Fibroblast of skin of left quadriceps (primary cell): ENCODE measurements at places on chromosomes 16 and 17.

DNA sequence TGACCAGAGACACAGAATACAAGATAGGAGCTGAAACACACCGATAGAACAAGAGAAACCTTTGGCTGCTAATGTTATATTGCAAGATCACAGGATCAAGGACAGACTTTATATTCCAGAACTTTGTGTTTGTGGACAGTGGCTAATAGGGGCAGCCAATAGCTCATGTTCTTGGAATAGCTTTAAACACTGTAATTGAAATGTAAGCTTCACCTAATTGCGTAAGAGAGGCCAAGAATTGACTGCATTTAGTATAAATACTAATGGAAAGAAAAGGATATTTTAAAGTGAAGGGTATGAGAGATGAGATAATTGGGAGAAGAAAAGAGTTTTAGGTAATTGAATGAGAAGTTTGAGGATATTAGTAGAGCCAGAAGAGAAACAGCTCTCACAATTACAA, 758.8 kb downstream of the CDH11 start:
- no peak for DNase-seq

- peak; percentile 75 for DNase-seq
Measured at GRCh38 chr16:970766-971581, at the start of gene LMF1. TSS of gene LMF1 (minus strand) at chr16:970984. CDS start at chr16:970980, 4 bp downstream.

GRCh38 chr16:65967376-65967775, 399.1 kb upstream of the CDH5 start:
- DNase-seq = peak; percentile 21

- no peak for DNase-seq
Measured at GRCh38 chr17:15284537-15284936, 19.4 kb upstream of the PMP22 start.

DNA sequence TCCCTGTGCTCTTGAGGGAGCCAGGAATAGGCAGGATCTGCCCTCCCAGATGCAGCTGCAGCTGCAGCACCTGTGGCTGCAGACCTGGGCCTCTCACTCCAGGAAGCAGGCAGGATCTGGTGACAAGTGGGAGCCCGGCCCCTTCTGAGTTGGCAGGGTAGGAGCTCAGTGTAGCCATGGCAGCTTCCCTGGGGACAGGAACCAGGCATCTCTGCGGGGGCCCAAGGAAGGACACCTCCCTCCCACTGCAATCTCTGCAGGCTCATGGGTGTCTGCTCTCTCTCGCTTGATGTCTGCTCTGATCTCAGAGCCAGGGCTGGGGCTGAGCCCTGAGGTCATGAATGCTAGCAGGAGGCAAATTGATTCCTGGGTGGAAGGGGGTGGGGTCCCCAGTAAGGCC, 592.5 kb upstream of the CA10 start:
- DNase-seq = no peak

- DNase-seq = no peak
Measured at GRCh38 chr17:7352503-7352889, 534 bp downstream of the KCTD11 start.

GRCh38 chr16:72355561-72355960, 183.6 kb upstream of the PMFBP1 start:
- peak; percentile 23 for DNase-seq

GRCh38 chr17:62191390-62192361, 126.6 kb upstream of the MED13 start:
- no peak for DNase-seq

DNA sequence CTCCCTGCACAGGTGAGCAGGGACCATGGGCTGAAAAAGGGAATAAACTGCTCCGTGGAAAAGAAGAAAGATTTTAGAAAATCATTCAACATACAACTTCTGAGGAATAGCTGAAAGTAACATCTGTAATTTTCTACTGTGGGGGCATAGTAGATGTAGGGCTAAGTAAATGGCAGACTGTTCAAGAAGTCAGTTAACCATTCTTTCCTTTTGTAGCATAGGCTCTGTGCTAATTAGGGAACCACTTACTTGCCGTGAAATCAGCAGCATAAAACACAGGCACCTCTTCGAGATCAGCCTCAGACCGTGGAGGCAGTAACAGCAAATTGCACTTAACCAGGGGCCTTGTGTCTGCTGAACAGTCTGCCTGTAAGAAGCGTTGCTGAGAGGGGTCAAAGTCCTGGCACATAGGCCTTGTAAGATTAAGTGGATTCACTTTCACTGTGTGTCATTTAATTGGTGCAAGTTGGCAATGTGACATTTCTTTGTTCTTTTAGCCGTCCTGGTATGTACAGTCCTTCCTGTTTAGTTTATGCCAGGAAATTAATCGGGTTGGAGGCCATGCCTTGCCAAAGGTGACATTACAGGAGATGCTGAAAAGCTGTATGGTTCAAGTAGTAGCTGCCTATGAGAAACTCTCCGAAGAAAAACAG, 10.4 kb downstream of the COG1 start:
- DNase-seq = no peak

- no peak for DNase-seq
Measured at GRCh38 chr16:52781005-52781630, 234.2 kb upstream of the TOX3 start.

DNA sequence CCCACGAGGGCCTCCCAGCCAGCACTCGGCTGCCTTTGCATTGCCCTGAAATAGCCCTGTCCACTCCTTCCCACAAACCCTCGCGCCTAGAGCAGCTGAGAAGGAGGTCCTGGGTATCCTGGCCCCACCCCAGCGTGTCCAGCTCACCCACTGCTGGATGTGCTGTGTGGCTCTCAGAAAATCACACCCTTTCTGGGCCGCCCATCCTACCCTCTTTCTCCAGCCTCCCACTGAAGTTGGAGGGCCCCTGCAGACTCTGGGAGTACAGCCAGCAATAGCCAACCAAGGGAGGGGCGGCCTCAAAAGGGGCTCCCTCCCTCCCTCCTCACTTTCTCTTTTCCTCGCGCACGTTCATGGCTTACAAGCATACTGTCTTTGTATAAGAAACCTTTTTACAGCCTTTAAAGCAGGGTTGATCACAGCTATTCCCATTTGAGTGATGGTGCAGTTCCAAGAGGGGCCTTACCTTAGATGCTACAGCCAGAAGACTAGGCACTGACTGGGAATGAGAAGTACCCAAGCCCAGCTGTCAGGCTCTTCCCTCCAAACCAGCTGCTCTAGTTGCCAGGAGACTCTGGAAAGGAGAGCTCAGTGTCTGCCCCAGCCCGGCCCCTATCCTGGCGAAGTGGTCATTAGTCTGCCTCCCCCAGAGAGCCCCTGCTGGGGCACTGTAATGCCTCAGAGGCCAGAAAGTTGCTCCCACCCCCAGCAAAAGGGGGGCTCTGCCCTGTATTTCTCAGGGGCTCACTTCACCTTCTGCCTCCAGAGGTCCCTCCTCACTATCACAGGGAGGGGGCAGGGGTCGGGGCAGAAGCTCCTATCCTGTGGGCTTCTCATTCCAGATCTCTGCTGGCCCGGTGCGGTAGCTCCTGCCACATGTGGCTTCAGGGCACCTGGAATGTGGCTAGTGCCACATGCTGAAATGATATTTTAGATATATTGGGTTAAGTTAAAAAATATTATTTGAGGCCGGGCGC, 38.1 kb downstream of the DCAKD start:
- DNase-seq = no peak
